ENCODE measurements at places on chromosomes 12 and 14. TPM values are rescaled to one million over a fixed set of nuclear protein-coding genes. Genes with fewer than 3 reads are reported as not detected.
A peak's percentile ranks its signal among the peaks of the same experiment; 100 is the strongest.

The DACT1 gene
- total RNA-seq: 3.5 TPM

- peaks cover 25% of the 10 kb centered on the region for H3K4me1 ChIP-seq
- no peaks in the 10 kb centered on the region for H3K36me3 ChIP-seq
- no peak overlapping the region for H3K27ac ChIP-seq
- H3K27me3 ChIP-seq: peaks cover 34% of the 10 kb centered on the region
- no peak for DNase-seq
- H3K4me3 ChIP-seq: no peak overlapping the region
These were observed 82.2 kb downstream of the PAPOLA start for GRCh38 chr14:96584199-96584906.

- DNase-seq: no peak
- H3K4me3 ChIP-seq: no peak overlapping the region
- H3K36me3 ChIP-seq: no peaks in the 10 kb centered on the region
- H3K27me3 ChIP-seq: no peaks in the 10 kb centered on the region
- no peak overlapping the region for H3K27ac ChIP-seq
These were observed 152.1 kb downstream of the RPL10L start for GRCh38 chr14:46499521-46499920.

The CLEC1B gene
- not detected for total RNA-seq

- no peaks in the 10 kb centered on the region for H3K36me3 ChIP-seq
- no peak for DNase-seq
- no peak overlapping the region for H3K27ac ChIP-seq
- no peaks in the 10 kb centered on the region for H3K27me3 ChIP-seq
- no peaks in the 10 kb centered on the region for H3K4me1 ChIP-seq
These were observed 339.7 kb downstream of the PRKD1 start for GRCh38 chr14:29587761-29588470.

- no peak overlapping the region for H3K4me3 ChIP-seq
- no peak overlapping the region for H3K27ac ChIP-seq
- no peaks in the 10 kb centered on the region for H3K36me3 ChIP-seq
These were observed 47.7 kb upstream of the PPP2R5C start for GRCh38 chr14:101713621-101714349.

DNA sequence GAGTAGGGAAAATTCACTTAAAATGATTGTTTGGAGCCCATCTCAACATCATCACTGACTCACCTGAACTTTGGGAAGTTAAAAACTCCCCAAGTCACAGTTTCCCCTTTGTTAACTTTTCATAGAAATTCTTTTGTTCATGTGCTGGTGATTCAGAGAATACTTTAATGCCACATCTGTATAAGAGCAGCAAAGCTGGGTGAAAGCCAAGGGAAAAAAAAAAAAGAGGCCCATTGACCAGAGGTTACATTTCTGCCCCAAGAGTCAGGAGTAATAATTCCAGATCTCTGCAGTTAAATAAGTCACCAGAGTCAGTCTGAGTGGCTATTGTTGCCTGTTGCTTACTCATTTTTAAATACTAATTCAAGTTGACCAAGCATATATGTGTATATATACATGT lies 136.4 kb upstream of the LGR5 start:
- H3K27ac ChIP-seq: no peak overlapping the region
- no peaks in the 10 kb centered on the region for H3K27me3 ChIP-seq
- H3K4me3 ChIP-seq: no peak overlapping the region
- no peak for DNase-seq
- no peaks in the 10 kb centered on the region for H3K36me3 ChIP-seq

DNA sequence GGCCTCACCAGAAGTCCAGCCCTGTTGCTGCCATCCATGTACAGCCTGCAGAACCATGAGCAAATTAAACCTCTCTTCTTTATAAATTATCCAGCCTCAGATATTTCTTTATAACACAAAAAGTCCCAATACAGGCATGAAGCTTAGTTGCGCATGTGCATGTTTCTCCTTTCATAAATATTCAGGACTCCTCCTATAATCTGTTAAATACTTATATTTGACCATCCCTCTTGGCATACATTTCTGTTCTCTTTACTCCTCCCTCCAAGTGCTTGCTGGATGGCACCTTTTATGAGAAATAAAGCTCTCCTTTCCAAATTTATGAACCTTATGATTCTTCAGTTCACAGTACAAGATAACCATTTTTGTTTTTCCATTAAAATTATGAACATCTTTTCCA lies 20.5 kb downstream of the DAAM1 start:
- DNase-seq: no peak
- H3K27me3 ChIP-seq: no peaks in the 10 kb centered on the region
- H3K27ac ChIP-seq: no peak overlapping the region
- H3K4me3 ChIP-seq: no peak overlapping the region

DNA sequence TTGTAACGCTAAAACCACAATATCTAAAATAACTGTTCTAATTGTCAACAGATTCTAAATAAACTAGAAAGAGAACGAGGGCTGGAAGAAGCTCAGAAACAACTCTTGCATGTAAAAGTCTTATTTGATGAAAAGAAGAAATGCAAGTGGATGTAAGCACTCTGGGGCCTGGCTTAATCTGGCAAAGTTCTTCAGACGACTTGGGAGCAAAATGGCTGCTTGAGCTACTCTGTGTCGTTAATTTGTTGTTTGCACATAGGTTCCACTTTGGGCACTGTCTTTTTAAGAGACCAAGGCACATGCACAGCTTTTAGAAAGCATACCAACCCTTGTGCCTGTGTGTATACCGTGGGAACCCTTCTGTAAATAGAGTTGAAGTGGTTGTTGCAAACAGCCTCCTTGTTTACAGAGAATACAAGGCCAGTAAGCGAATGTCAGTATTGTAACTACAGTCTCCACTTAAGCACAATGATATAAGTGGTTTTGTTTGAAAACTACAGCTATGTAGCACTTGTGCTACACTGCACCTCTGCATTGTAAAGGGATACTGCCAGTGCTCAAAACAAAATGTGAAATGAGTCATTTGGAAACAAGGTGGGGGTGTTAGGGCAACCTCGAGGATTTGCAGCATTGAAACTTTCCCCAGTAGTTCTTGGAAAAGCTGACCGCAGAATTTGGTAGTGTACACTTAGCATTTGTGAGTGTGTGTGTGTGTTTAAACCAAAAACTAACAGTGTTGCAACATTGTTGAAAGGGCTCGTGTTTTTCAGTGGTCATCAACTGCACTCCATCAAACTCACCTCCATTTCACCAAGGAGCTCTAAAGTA lies 154.3 kb downstream of the CEP83 start:
- H3K4me1 ChIP-seq: peaks cover 42% of the 10 kb centered on the region
- DNase-seq: no peak
- H3K4me3 ChIP-seq: no peak overlapping the region
- no peaks in the 10 kb centered on the region for H3K27me3 ChIP-seq

The IFNG-AS1 gene
- 3.2 TPM for total RNA-seq

DNA sequence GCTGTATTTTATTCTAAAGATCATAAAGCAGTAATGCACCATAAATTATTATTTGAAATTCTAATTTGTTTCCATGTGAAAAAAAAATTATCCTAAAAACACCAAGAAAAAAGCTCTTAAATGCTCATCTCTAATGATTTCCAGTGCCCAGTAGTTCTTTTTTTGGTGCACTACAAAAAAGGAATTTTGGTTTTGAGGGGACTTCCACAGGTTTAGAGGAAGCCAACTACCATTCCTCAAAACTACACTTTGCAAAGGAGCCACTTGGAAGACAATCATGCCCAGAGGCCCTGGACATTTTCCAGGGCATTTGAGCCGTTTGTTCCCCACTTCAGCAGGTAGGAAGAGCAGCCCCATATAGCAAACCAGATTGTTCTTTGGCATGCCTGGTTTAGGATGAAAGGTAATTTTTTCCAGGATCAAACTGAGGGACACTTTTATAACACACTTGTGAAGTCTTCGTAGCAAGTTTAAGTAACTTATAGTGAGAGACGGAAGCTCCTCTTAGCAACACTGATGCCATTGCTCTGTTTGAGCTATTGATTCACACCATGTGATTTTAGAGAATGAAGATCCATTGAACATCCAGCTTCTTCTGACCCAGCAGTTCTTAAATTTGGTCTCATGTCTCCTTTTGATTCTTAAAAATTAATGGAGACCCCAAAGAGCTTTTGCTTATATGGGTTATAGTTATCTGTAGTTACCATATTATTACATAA lies 187.9 kb downstream of the ETV6 start:
- H3K36me3 ChIP-seq: peaks cover 41% of the 10 kb centered on the region
- no peaks in the 10 kb centered on the region for H3K27me3 ChIP-seq
- H3K4me3 ChIP-seq: no peak overlapping the region
- peaks cover 73% of the 10 kb centered on the region for H3K4me1 ChIP-seq
- no peak for DNase-seq
- peak overlapping the region; percentile 95 for H3K27ac ChIP-seq

DNA sequence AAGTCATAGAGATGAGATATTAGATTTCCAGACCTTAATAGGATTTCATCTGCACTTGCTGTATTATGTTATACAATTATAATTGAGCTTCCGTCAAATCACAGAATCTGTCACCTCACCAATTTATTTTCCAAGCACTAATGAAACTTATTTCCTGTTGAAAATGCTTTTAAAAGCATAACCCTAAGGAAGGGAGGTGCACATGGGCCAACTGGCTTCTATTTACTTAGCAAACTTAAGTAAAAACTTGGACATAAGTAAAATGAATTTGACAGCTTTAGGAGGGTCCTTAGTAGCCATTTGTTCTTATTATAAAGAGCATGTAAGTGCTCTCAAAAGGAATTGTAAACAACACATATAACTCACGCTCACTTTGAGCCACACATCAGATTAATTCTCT lies 462.2 kb upstream of the TMPO start:
- H3K36me3 ChIP-seq: no peaks in the 10 kb centered on the region
- no peaks in the 10 kb centered on the region for H3K27me3 ChIP-seq
- no peak for DNase-seq
- H3K4me3 ChIP-seq: no peak overlapping the region

The SIRT4 gene
- 1.7 TPM for total RNA-seq

DNA sequence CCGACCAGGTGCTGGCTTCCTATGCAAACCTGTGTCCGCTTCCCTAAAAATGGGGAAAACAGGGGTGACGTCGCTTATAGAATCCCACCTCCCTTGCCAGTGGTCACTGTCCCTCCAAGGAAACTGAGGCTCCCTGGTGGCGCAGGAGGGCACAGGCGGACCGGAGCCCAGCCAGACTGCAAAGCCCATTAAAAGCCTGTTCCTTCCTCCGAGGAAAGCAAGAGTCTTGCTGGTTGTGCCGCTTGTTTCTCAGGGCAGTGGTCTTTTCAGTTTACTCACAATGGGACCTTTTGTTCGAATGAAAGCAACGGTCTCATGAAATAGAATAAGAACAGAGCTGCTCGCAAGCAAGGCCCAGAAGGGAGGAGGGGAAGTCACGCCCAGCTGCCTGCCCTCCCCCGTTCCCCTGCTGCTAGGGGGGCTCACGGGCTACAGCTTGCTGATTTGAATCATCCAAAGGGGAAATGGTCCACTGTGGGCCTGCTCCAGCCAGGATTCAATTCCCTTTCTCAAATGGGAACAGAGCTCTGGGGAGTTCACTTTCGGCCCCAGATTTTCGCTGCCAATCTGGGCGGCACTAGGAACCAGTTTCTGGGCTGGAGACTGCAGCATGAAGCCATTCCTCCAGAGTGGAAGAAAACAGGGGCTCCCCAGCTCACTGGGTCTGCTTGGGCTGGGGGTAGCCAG lies 4.6 kb upstream of the SELPLG start:
- H3K27me3 ChIP-seq: no peaks in the 10 kb centered on the region
- peaks cover 96% of the 10 kb centered on the region for H3K4me1 ChIP-seq
- no peak for DNase-seq
- peak overlapping the region; percentile 79 for H3K4me3 ChIP-seq
- H3K27ac ChIP-seq: peak overlapping the region; percentile 87

The REP15 gene
- total RNA-seq: 0.35 TPM

The MYBPC1 gene
- total RNA-seq: not detected

GRCh38 chr12:7460375-7461259 lies 16.7 kb upstream of the CD163L1 start:
- peaks cover 5% of the 10 kb centered on the region for H3K27me3 ChIP-seq
- no peak overlapping the region for H3K27ac ChIP-seq
- DNase-seq: no peak
- no peaks in the 10 kb centered on the region for H3K4me1 ChIP-seq

DNA sequence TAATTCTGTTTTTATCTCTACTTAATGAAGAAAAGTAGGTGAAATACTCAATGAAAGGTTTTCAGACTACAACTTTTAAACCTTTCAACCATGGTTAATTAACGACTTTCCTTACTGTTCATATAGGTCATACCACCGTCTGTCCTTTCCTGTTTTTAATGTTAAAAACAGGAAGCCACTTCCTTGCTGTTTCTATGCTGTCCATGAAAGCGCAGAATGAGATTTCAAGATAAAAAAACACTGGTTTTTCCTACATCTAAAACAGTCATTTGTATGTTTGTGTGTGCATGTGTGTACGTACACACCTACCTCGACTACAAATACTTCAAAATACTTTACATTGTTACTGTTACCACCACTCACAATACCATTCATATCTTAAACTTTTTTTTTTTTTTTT lies 27.3 kb downstream of the SPTLC2 start:
- no peak for DNase-seq
- no peaks in the 10 kb centered on the region for H3K27me3 ChIP-seq
- peak overlapping the region; percentile 79 for H3K27ac ChIP-seq
- no peak overlapping the region for H3K4me3 ChIP-seq

DNA sequence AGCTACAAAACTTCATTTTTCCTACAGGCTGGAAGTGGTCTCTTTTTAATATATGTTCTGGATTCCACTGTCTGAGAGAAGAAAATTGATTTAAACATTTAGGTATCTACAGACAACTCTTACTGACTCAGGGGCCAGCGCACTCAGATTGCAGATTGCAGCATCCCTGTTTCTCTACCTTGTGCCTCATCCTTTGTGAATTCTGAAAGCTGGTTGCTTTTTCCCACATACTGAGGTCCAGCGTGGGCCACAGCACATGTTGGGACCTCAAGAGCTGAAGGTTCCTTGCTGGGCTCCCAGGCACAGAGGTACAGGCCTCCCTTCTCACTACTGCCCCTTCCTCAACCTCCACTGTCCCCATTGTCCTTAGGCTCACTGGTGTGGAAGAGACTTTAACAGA lies 101.7 kb upstream of the CCDC175 start:
- H3K27me3 ChIP-seq: no peaks in the 10 kb centered on the region
- no peaks in the 10 kb centered on the region for H3K4me1 ChIP-seq
- no peak overlapping the region for H3K4me3 ChIP-seq
- no peaks in the 10 kb centered on the region for H3K36me3 ChIP-seq
- no peak for DNase-seq
